Thymus (tissue), 14 donors: ENCODE measurements at places on chromosomes 7 and 10.

- H3K27ac ChIP-seq, result no peak overlapping the region
- no peaks in the 10 kb centered on the region for H3K36me3 ChIP-seq
- no peaks in the 10 kb centered on the region for H3K4me1 ChIP-seq
- no peaks in the 10 kb centered on the region for H3K27me3 ChIP-seq
- no peak overlapping the region for H3K4me3 ChIP-seq
These were observed 354.4 kb downstream of the CRPPA start for GRCh38 chr7:16066805-16067459.

GRCh38 chr7:108535257-108535656, 9.3 kb upstream of the PNPLA8 start:
- H3K27ac ChIP-seq, result no peak overlapping the region
- no peaks in the 10 kb centered on the region for H3K27me3 ChIP-seq
- DNase-seq, result no peak
- H3K4me3 ChIP-seq, result no peak overlapping the region

- peak; percentile 75 for DNase-seq
- peaks cover 62% of the 10 kb centered on the region for H3K27me3 ChIP-seq
- H3K4me3 ChIP-seq, result no peak overlapping the region
- no peaks in the 10 kb centered on the region for H3K4me1 ChIP-seq
- H3K36me3 ChIP-seq, result no peaks in the 10 kb centered on the region
These were observed 63.3 kb downstream of the NOC3L start for GRCh38 chr10:94299417-94299816.

DNA sequence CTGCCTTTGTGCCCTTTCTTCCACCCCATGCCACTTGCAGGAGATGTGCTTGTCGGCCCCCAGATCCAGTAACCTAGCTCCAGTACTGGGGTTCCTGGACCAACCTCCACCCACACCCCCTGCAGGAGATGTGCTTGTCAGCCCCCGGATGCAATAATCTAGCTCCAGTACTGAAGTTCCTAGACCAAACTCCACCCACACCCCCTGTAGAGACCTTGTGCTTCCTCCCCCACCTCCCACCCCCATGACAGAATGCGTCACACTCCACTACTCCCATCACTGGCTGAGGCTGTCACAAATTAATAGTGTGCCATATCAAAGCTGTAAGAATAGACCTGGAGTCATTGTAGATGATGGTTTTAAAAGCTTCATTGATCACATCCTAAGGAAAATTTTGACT, 185.0 kb downstream of the BICC1 start:
- no peaks in the 10 kb centered on the region for H3K4me1 ChIP-seq
- no peak for DNase-seq

DNA sequence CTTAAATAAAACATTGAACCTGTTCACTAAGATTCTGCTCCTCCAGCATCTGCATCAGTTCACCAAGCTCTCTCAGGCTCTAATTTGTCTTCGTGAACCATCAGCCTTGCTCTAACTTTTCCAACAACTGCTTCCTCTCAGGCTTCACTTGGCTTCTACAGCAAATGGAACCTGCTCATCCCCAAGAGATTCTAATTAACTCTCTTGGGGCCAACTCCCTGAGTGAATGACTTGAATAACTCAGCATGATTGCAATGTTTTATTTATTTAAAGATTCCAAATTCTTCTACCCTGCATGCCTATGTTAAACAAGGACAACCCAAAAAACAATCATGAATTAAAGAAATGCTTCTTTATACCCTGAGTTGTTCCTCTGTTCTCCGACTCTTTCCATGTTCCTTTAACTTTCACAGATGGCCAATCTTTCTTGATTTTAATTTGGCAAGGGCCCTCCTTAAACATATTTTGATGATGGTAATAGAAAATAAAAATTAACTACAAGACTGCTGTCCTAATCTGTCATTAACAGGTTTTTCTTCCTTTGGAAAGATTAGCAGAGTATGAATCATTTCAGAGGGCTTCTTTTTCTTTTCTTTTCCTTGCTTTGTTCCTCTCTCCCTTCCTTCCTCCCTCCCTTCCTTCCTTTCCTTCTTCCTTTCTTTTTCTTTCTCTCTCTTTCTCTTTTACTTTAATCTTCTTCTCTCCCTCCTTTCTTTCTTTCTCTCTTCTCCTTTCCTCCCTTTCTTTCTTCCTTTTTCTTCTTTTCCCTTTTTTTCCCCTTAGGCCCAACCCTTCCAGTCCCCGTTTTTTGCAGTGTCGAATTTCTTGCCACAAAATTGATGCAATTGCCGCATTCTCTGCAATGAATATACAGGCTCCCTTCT, 195.0 kb upstream of the RHOBTB1 start:
- H3K36me3 ChIP-seq, result no peaks in the 10 kb centered on the region
- no peaks in the 10 kb centered on the region for H3K27me3 ChIP-seq
- no peak overlapping the region for H3K4me3 ChIP-seq
- DNase-seq, result no peak

DNA sequence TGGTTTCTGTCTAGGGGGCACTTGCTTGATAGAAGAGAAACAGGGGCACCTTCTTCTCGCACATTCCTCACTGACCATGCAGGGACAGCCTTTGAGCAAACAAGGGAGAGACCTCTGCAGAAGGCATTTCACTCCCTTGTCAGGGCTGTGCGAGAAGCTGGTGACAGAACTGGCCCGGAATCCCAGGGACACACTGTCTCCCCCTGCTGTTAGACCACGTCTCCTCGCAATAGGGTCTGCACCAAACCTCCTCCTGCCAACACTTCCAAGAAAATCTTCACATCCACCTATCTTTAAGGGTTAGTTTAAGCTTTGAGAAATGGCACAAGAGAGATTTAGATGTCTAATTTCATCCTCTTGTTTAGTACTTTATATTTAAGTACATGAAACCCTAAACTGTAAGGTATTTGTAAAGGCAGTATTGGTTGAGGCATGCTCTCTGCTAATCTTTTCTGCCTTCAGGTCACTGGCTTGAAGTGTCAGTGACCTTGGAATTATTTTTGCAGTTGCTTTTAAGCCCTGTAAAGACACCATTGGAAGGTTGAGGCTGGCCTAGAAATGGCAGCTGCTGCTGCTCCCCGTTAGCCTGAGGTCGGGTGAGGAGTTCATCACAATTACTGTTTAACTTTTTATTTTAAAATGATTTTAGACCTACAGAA, 37.0 kb downstream of the RBM20 start:
- DNase-seq, result peak; percentile 48
- H3K4me1 ChIP-seq, result no peaks in the 10 kb centered on the region
- H3K27me3 ChIP-seq, result no peaks in the 10 kb centered on the region
- H3K36me3 ChIP-seq, result no peaks in the 10 kb centered on the region

- peaks cover 5% of the 10 kb centered on the region for H3K36me3 ChIP-seq
- peak; percentile 31 for DNase-seq
- peak overlapping the region; percentile 57 for H3K4me3 ChIP-seq
- no peaks in the 10 kb centered on the region for H3K27me3 ChIP-seq
- H3K4me1 ChIP-seq, result peaks cover 9% of the 10 kb centered on the region
These were observed 614 bp upstream of the IFIT2 start for GRCh38 chr10:89301232-89301631.

DNA sequence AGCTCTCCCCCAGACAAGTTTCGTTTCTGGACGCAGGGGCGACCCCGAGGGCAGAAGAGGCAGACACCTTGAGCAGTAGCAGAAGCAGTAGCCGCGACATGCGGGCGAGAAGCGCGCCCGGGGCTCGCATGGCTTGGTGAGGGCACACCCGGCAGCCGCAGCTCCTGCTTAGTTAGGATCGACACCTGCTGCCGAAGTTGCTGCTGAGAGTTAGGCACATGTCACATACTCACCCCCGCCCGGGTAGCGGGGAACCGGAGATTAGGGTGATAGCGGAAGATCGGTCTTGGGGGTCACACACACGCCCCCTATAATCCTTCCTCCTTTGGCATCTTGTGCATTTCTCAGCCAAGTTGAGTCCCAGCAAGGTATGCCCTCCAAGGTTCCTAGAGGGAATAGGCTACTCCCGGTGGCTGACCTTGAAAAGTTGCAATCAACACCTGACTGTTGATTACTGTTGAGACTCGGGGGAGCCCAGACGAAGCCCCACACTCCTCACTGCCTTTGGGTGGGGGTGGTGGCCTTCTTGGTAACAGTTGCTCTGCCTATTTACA, 668 bp downstream of the GPR37 start:
- peak overlapping the region; percentile 42 for H3K4me3 ChIP-seq
- H3K36me3 ChIP-seq, result no peaks in the 10 kb centered on the region
- peaks cover 10% of the 10 kb centered on the region for H3K4me1 ChIP-seq
- H3K27ac ChIP-seq, result no peak overlapping the region
- no peak for DNase-seq

- no peaks in the 10 kb centered on the region for H3K27me3 ChIP-seq
- no peak overlapping the region for H3K27ac ChIP-seq
- no peak overlapping the region for H3K4me3 ChIP-seq
- no peaks in the 10 kb centered on the region for H3K4me1 ChIP-seq
These were observed 30.8 kb downstream of the ZNF438 start for GRCh38 chr10:31000867-31001266.

GRCh38 chr7:82360591-82361368, 82.8 kb downstream of the CACNA2D1 start:
- DNase-seq, result no peak
- H3K36me3 ChIP-seq, result no peaks in the 10 kb centered on the region
- H3K27ac ChIP-seq, result no peak overlapping the region
- H3K4me1 ChIP-seq, result no peaks in the 10 kb centered on the region
- H3K4me3 ChIP-seq, result no peak overlapping the region
- H3K27me3 ChIP-seq, result no peaks in the 10 kb centered on the region

GRCh38 chr10:47047577-47048525, 136.6 kb downstream of the PTPN20 start:
- peak; percentile 50 for DNase-seq
- no peak overlapping the region for H3K4me3 ChIP-seq
- no peaks in the 10 kb centered on the region for H3K27me3 ChIP-seq
- no peaks in the 10 kb centered on the region for H3K36me3 ChIP-seq

GRCh38 chr7:29793507-29793906, 12.8 kb upstream of the WIPF3 start:
- H3K4me1 ChIP-seq, result no peaks in the 10 kb centered on the region
- no peak overlapping the region for H3K4me3 ChIP-seq
- DNase-seq, result no peak
- H3K27ac ChIP-seq, result no peak overlapping the region

DNA sequence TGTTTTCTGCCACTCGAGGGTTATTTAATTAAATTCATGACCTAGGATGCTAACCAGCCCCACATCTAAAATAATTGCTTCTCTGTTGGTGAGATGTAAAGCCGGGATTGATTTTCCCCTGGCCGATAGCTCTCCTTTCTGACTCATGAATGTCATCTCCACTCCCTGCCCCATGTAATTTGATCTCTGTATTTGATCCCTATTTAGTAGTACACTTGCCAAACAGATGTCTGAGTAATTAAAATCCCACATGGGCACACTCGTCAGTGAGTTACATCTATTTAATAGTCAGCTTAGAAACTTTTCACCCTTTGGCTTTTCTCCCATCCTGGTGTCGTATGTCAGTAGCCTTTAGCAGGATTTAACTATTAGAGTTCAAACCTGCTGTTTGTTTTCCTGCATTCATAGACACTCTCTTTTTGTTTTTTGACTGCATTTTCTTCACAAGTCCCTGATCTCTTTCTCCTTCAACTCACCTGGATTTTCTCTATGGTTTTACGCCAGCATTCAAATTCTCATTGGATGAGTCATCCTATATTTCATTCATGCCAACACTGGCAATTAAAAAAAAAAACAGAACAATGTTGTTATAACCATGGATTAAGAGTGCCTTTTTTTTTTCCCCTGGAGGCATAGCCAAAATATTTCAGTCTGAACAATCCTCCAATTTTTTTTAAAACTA, 82.7 kb downstream of the SPAG6 start:
- H3K36me3 ChIP-seq, result no peaks in the 10 kb centered on the region
- no peaks in the 10 kb centered on the region for H3K27me3 ChIP-seq
- no peaks in the 10 kb centered on the region for H3K4me1 ChIP-seq
- H3K4me3 ChIP-seq, result no peak overlapping the region

DNA sequence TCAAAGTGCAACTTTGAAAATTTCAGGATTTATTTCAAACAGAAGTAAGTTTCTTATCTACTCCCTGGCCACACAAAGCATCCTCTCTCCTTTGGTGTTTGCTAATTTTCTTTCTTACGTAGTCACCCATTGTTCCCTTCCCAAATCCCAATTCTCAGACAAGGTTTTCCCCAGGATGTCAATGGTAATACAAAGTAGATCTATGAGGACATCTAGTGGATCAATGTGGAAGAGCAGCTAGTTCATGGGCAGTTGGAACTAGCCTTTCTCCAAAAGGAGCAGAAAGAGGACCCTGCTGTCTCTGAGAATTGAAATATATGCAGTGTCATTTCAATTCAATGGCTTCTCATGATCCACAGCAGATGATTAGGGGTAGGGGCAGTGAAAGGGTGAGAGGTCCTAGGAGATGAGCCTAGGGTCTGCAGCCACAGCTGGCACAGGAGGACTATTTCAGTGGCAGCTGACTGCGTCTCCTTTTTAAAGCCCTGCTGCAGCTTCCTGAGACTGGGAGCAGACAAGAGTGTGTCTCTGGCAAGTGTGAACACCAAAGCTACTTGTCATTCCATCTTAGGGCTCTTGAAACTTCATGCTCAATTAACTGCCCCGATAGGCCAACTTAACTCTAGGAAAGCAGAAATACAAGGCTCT, 632.6 kb downstream of the KCNMA1 start:
- H3K27ac ChIP-seq, result no peak overlapping the region
- DNase-seq, result no peak
- no peak overlapping the region for H3K4me3 ChIP-seq
- H3K27me3 ChIP-seq, result no peaks in the 10 kb centered on the region

DNA sequence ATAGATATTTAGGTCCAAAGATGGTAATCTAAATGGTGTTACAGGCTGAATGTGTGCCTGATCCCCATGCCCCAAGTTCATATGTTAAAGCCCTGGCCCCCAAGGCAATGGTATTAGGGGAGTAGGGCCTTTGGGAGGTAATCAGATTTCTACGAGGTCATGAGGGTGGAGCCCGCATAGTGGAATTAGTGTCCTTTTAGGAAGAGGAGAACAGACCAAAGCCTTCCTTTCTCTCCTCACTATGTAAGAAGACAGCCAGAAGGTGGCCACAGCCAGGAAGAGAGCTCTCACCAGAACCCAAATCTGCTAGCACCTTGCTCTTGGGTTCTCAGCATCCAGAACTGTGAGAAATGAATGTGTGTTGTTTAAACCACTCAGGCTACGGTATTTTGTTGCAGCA, 15.2 kb downstream of the ERVW-1 start:
- H3K4me3 ChIP-seq, result no peak overlapping the region
- H3K36me3 ChIP-seq, result no peaks in the 10 kb centered on the region
- no peaks in the 10 kb centered on the region for H3K27me3 ChIP-seq

- H3K4me1 ChIP-seq, result no peaks in the 10 kb centered on the region
- H3K27ac ChIP-seq, result no peak overlapping the region
- no peak overlapping the region for H3K4me3 ChIP-seq
These were observed 844.4 kb downstream of the GATA3 start for GRCh38 chr10:8898745-8899330.

GRCh38 chr10:24894728-24895127, 57.7 kb downstream of the PRTFDC1 start:
- H3K27ac ChIP-seq, result no peak overlapping the region
- H3K4me1 ChIP-seq, result no peaks in the 10 kb centered on the region
- H3K4me3 ChIP-seq, result no peak overlapping the region

DNA sequence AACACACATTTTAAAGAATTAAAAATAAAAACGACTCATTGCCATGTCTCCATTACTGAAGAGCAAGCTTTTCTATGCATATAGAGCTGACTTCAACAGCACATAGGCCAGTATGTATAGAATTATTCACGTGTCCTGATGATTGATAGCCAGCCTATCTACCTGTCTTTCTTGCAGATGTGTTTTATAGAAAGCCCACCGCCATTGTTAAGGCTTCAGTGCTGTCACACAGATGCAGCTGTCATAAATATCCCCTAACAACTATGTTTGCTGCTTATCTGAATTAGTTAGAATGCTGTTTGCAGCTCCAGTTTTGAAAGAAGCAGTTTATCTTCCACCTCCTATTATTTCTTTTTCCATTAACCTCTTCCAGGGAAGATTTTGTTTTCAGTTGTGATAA, 235.9 kb downstream of the SLC25A13 start:
- H3K36me3 ChIP-seq, result no peaks in the 10 kb centered on the region
- no peaks in the 10 kb centered on the region for H3K27me3 ChIP-seq
- no peak for DNase-seq
- H3K27ac ChIP-seq, result no peak overlapping the region
- H3K4me3 ChIP-seq, result no peak overlapping the region
